ENCODE measurements at places on chromosomes 12 and 14.
A peak's percentile ranks its signal among the peaks of the same experiment; 100 is the strongest.

DNA sequence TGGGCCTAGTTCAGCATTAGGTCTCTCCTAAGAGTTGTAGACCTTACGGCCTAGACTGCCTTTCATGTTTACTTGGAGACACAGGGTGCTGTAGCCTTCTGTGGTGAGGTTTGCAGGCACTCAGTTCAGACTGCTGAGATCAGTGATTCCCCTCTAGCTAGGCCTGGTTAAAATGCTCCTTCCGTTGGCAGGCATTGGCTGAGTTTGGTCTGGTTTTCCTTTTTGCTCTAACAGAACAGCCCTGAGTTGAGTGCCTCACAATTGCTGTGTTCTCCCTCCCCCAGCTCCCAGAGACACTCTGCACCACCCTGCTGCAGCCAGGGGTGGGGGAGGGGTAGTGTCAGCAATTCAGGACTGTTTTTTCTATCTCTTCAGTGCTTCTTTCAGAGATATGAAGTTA, 178.9 kb upstream of the DYRK2 start:
- DNase-seq: no peak

- no peak for DNase-seq
Observed at GRCh38 chr12:46453428-46453827, 80.9 kb upstream of the SLC38A2 start.

- DNase-seq: no peak
Observed at GRCh38 chr12:58673021-58673420, 247.3 kb downstream of the LRIG3 start.

DNA sequence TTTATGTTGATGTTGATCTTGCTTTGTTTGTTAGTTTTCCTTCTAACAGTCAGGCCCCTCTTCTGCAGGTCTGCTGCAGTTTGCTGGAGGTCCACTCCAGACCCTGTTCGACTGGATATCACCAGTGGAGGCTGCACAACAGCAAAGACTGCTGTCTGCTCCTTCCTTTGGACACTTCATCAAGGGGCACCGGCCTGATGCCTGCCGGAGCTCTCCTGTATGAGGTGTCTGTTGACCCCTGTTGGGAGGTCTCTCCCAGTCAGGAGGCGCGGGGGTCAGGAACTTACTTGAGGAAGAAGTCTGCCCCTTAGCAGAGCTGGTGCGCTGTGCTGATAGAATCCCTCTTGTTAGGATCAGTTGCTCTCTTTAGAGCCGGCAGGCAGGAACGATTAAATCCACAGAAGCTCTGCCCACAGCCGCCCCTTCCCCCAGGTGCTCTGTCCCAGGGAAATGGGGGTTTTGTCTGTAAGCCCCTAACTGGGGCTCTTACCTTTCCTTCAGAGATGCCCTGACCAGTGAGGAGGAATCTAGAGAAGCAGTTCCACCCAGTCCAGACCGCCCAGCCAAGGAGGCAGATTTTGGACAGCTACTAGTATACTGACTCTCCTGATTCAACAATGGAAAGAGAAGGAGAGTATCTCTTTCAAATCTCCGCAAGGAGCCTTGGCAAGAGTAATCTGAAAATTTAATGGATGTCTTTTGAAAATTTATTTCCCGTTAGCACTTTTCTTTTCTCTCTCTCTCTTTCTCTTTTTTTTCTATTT, 25.2 kb downstream of the MIA2 start:
- no peak for DNase-seq

- no peak for DNase-seq
Observed at GRCh38 chr14:58128416-58128815, 23.6 kb downstream of the ARMH4 start.

DNA sequence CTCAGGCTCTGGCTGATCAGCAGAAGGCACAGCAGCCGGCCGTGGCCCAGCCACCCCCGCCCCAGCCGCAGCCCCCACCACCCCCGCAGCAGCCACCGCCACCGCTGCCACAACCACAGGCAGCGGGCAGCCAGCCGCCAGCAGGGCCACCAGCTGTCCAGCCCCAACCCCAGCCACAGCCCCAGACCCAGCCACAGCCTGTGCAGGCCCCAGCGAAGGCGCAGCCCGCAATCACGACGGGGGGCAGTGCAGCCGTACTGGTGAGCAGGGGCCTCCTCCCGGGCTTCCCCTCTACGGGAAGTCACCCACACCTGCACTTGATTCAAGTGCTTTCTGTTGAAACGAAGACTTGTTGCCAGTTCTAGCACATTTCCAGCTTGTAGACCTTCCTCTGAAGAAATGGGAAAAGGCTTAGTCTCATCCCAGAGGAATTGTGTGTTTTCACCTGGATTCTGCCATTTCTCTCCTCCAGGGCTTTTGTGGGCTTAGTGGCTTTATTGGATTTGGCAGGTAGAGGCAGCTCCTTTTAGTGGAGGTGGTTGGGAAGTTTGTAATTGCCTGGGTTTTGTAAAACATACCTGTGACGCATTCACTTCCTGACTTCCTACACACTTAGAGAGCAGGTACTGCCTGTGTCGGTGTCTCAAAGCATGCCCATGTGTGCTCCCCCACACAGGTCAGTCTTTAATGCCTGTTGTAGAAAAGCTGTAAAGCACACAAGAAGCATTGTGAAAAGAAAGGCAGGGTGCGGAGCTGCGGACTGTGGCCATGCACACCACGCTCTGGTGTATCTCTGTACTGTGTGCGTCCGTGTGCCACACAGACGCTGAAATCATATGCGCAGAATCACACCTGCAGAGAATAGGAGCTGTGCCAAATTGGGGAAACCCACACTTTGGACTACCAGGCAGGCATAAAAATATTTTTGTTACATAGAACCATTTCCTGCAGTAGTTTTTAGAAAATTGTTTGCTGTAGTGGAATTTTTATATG, 90.5 kb downstream of the DDX51 start:
- DNase-seq: no peak

- DNase-seq: no peak
Observed at GRCh38 chr14:99481745-99482099, 513 bp downstream of the CCNK start.

- no peak for DNase-seq
Observed at GRCh38 chr14:69987406-69988121, 108.3 kb downstream of the SMOC1 start.

- no peak for DNase-seq
Observed at GRCh38 chr12:24507827-24508226, 441.1 kb downstream of the BCAT1 start.

- DNase-seq: no peak
Observed at GRCh38 chr12:39230086-39230485, 212.8 kb downstream of the KIF21A start.

DNA sequence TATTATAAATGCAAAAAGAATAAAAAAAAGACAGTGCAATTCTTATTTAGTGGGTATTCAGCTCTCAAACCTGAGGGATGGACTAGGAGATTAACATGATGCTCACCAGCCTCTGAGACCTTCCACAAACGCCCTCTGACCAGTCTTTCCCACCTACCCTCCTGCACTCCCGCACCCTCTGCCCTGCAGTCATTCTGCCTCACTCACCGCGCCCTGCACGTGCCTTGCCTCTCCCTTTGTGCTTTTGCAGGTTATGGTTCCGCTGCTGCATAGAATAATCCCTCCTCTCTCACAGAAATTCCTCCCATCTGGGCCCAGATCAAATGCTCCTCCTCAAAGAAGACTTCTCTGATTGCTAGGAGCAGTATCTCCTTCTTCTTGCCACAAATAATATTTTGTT, 28.5 kb upstream of the TMCC3 start:
- DNase-seq: no peak

GRCh38 chr12:130249376-130249775, 87.1 kb downstream of the FZD10 start:
- DNase-seq: no peak

DNA sequence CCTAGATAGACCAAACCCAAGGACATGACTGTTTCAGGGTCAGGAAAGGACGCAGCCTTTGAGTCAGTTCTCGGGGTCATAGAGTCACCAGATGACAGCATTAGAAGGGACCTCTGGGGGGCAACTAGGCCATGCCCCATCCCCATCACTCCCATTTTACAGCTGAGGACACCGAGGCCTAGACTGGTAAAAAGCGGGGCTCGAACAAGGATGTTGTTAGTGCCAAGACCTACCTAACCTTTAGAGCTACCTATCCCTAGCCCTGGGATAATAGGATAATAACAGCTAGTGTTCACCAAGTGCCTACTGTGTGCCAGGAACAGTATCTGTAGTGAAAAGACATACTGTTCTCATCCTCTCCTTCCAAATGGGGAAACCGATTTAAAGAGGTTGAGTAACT, 48.7 kb downstream of the PLEKHG3 start:
- no peak for DNase-seq

DNA sequence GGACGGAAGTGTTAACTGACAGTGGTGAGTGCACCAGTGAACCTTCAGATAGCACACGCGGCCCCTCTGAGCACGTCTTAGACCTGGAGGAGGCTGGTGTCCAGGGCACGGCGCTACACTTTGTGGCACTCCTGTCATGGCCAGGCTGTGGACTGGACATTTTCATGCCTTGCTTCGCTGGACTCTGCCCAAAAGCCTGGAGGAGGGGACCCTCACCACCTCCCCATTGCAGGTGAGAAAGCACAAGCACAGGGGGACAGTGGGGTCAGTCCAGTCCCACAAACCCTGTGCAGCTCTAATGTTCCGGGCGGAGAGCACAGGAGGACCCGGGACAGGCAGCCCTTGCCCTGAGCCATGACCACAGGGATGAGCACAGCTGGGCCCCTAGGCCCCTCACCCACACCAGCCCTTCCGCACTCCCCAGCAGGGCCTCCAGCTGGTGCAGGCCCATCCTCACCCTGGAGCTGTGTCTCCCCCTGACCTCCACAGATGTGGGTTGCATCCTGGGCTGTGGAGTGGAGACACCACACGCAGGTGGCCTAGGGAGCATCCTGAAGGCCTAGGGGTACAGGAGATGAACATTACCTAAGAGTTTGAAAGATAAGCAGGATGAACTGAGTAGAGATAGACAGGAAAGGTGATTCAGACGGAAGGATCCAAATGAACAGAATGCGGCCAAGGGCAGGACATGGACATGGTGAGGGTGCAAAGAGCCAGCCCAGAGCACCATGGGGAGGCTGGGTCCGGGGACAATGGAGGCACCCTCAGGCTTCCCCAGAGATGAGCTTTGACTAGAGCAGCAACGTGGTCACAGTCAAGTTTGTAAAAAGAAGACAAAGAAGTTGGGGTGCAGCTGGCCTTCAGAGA, 132.8 kb downstream of the BCL11B start:
- peak; percentile 29 for DNase-seq
